ENCODE measurements at places on chromosomes 1 and 21.

GRCh38 chr1:38667626-38668025 is 191.9 kb downstream of the RRAGC start:
- DNase-seq: no peak

GRCh38 chr1:32321712-32322291 is 14.2 kb downstream of the MARCKSL1 start:
- DNase-seq: no peak

GRCh38 chr1:22107126-22107525 is 35.8 kb downstream of the WNT4 start:
- DNase-seq: no peak

- DNase-seq: no peak
Observed at GRCh38 chr1:229447809-229448252, 13.9 kb upstream of the ACTA1 start.

DNA sequence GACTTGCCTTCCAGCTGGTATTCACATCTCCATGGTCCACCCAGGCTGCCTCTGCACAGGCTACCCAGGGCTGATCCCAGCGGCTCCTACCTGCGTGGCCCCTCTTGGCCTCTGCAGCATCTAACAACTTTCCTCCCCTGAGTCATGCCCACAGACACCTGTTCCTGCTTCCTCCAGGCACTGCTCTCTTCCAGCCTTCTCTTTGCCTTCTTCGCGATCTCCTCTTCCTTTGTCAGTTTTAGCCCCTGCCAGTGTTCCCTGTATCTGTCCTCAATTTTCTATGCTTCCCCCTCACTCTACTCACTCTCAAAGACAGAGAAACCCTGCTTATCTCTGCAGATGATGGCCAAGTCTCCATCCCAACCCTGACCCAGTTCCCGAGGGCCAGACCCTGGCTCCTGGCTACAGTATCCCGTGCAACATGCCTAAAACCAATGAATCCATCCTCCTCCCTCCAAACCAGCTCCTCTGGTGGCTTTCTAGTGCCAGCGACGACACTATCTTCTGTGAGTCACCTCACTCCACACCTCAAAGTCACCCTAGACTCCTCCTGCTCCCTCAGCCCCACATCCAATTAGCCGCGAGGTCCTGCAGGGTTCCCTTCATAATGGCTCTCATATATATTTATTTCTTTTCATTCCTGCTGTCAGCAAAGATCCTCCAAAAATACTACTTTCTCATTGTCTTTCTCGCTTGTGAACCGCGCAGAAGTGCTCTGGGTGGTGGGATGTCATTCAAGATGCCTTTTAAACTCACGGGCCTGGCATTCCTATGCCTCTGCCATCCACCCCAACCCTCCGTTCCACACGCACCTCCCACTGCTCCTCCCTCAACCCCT is 259.2 kb downstream of the TOMM20 start:
- no peak for DNase-seq

DNA sequence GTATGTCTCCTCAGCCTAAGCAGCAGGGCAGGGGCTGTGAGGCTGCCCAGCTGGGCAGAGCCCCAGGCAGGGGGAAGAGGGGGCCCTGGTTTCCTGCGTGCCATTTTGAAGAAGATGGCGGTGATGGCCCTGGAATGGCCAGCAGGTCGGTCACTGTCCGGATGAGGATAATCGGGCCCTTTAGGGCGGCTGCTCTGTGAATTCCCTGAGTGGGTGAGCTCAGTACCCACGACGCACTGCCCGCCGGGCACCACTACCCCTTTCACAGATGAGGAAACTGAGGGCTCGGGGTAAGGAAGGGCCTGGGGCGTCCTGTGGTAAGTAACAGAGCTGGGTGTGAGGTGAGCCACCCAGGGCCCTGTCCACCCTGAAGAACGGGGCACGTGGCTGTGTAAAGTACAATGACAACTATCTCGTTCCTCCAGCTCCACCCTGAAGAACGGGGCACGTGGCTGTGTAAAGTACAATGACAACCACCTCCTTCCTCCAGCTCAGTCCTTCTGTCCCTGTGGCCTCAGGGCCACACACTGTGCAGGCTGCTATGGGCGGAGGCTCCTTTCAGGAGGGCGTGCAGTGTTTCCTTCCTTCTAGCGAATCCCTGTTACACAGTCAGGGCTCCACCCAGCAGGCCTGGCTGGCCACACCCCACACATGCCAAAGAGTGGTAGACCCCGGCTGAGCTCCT is 23.2 kb downstream of the ITGB2 start:
- no peak for DNase-seq

DNA sequence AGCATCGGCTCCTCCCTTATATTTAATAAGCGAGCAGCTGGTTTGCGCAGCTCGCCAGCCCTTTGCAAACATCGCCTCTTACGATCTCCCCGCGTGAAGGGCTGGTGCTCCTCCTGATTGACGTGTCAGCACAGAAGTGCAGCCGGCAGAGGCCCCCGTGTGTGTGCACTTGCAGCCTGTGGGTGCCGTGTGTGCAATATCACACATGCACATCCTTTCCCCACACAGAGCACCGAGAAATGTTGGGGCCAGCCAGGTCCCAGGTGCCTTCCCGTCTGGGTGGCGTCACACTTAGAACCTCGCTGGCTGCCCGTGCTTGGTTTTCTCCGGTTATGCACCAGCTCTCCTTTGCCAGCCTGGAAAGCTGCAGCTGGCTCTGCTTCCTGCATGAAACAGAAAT is 126.6 kb upstream of the AJAP1 start:
- DNase-seq: no peak

DNA sequence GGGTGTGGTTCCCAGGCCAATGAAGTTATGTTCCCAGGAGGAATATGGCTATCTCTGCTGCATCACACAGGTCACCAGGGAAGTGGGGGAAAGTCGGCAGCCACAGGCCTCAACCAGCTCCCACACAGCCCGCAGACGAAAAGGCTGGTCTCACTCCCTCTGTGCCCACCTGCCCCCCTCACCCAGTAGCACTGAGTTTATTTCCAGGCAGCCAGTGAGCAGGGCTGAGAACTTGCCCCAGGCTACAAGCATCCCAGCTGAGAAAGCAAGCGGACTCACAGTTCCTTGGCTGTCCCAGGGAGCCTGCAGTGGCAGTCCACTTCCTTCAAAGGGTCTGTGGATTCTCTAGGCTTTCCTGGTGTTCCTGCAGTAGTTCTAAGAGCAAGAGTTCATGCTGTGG is 68.9 kb downstream of the SLC5A9 start:
- no peak for DNase-seq

- no peak for DNase-seq
Observed at GRCh38 chr1:183585038-183585437, 5.2 kb downstream of the NCF2 start.
